ENCODE measurements at places on chromosomes 2 and 18. TPM values are rescaled to one million over a fixed set of nuclear protein-coding genes. Genes with fewer than 3 reads are reported as not detected.

Gene MPPE1
- 15.4 TPM for total RNA-seq

Gene LDAH
- 25.4 TPM for total RNA-seq

Gene HES6
- total RNA-seq = 52.2 TPM

Gene GKN2
- not detected for total RNA-seq

Gene APCDD1
- 40.2 TPM for total RNA-seq

Gene PKP4
- total RNA-seq = 65.8 TPM

Gene FSIP2
- total RNA-seq = 1.9 TPM

Gene ANKRD30B
- not detected for total RNA-seq

Gene ATP8B1
- total RNA-seq = 1.4 TPM

Gene ANKRD62
- not detected for total RNA-seq

Gene CD8A
- not detected for total RNA-seq

Gene PAX3
- not detected for total RNA-seq

Gene DPYSL5
- 3.8 TPM for total RNA-seq

Gene CLIP4
- total RNA-seq = 0.30 TPM

Gene VIT
- not detected for total RNA-seq

Gene NEU2
- total RNA-seq = not detected

Gene AQP12A
- not detected for total RNA-seq

Gene CHRND
- total RNA-seq = not detected

Gene POTEF
- 0.69 TPM for total RNA-seq

Gene ABCG5
- total RNA-seq = not detected

Gene NOSTRIN
- total RNA-seq = not detected

Gene SERPINB4
- not detected for total RNA-seq

Gene SCN3A
- not detected for total RNA-seq

Gene REG1B
- not detected for total RNA-seq

Gene CGREF1
- 1.0 TPM for total RNA-seq

Gene ASB18
- total RNA-seq = not detected

Gene CCNYL1
- total RNA-seq = 11.5 TPM

Gene CNGA3
- not detected for total RNA-seq

Gene ST6GAL2
- 13.1 TPM for total RNA-seq

Gene PNKD
- 61.3 TPM for total RNA-seq

Gene LRRTM1
- total RNA-seq = 0.37 TPM

Gene CYP1B1
- 7.3 TPM for total RNA-seq

Gene MERTK
- 8.3 TPM for total RNA-seq

Gene SYT4
- total RNA-seq = 1.3 TPM

Gene UGT1A4
- total RNA-seq = not detected

Gene STON1
- total RNA-seq = 9.0 TPM

Gene SPP2
- total RNA-seq = not detected

Gene KCNS3
- 31.2 TPM for total RNA-seq

Gene PROKR1
- total RNA-seq = 2.8 TPM

Gene YPEL5
- total RNA-seq = 30.1 TPM

Gene ABCB11
- 0.66 TPM for total RNA-seq

Gene ARHGEF33
- not detected for total RNA-seq

Gene CRYGD
- 5.5 TPM for total RNA-seq

Gene SULT1C4
- total RNA-seq = 2.9 TPM

Gene AKAIN1
- not detected for total RNA-seq

Gene SULT1C3
- total RNA-seq = not detected

Gene KCNG2
- total RNA-seq = 0.14 TPM

Gene TMEM18
- 18.8 TPM for total RNA-seq

Gene CCDC150
- 18.4 TPM for total RNA-seq

Gene LIMS2
- total RNA-seq = 0.33 TPM

Gene PAX8
- total RNA-seq = not detected

Gene ACVR1
- total RNA-seq = 8.9 TPM

Gene MYOM1
- total RNA-seq = 0.55 TPM

Gene RNF152
- 8.8 TPM for total RNA-seq
